ENCODE measurements at places on chromosomes 11 and 22. TPM values are rescaled to one million over a fixed set of nuclear protein-coding genes. Genes with fewer than 3 reads are reported as not detected.
A peak's percentile ranks its signal among the peaks of the same experiment; 100 is the strongest.

- no peak for DNase-seq
These were observed 471 bp upstream of the AHNAK start for GRCh38 chr11:62546929-62547625.

DNA sequence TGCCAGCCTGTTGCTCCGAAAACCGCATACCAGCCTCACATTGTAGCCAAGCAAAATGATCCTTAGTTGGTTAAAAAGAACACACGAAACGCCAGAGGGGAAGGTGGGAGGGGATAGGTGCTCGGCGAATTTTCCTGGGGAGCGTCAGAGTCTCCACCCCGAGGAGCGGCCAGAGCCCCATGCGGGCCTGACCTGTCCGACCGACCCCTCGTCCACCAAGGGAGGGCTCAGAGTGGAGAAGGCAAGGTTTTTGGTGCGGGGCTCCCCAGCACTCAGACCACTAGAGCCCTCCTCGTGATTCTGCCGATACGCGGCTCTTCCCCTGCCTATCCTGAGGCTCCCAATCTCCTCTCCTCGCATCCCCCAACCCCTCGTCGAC is 39.6 kb downstream of the DIXDC1 start:
- DNase-seq = peak; percentile 23

GRCh38 chr11:103637831-103638230 is 398.6 kb upstream of the DDI1 start:
- DNase-seq = no peak

Gene ANO5
- polyA plus RNA-seq = 4.4 TPM

- DNase-seq = no peak
These were observed 406.8 kb downstream of the FAM181B start for GRCh38 chr11:82326853-82327252.

Data from heart right ventricle (tissue), 16 donors.